ENCODE measurements at places on chromosomes 7 and 10. TPM values are rescaled to one million over a fixed set of nuclear protein-coding genes. Genes with fewer than 3 reads are reported as not detected.

AKR1C4 gene
- not detected for total RNA-seq

NKX2-3 gene
- not detected for total RNA-seq

PWWP2B gene
- total RNA-seq: 7.0 TPM

RINT1 gene
- total RNA-seq: 13.3 TPM

AEBP1 gene
- 122 TPM for total RNA-seq

SOSTDC1 gene
- not detected for total RNA-seq

PILRA gene
- total RNA-seq: 0.82 TPM

IDI2 gene
- not detected for total RNA-seq

NAT16 gene
- not detected for total RNA-seq

ABCC2 gene
- total RNA-seq: 0.15 TPM

GNGT1 gene
- total RNA-seq: not detected

MET gene
- 16.9 TPM for total RNA-seq

ATOH7 gene
- not detected for total RNA-seq

MUC12 gene
- total RNA-seq: not detected

TFPI2 gene
- total RNA-seq: 166 TPM

GDF2 gene
- not detected for total RNA-seq

CALHM3 gene
- total RNA-seq: not detected

GRM3 gene
- not detected for total RNA-seq

PTER gene
- 12.1 TPM for total RNA-seq

AZGP1 gene
- total RNA-seq: 0.30 TPM

PRF1 gene
- total RNA-seq: not detected

PLA2G12B gene
- not detected for total RNA-seq

MYOZ1 gene
- total RNA-seq: not detected

MYOF gene
- total RNA-seq: 191 TPM

SSC4D gene
- 0.68 TPM for total RNA-seq

BET1 gene
- total RNA-seq: 22.5 TPM

EGR2 gene
- total RNA-seq: 0.15 TPM

NPFFR1 gene
- total RNA-seq: not detected

CPN1 gene
- total RNA-seq: not detected

RARRES2 gene
- 15.2 TPM for total RNA-seq

AKR1C1 gene
- 139 TPM for total RNA-seq

LIPN gene
- total RNA-seq: not detected

AMZ1 gene
- total RNA-seq: 0.70 TPM

GJD4 gene
- not detected for total RNA-seq

HMX2 gene
- not detected for total RNA-seq

EIF5AL1 gene
- 0.35 TPM for total RNA-seq

NKX6-2 gene
- total RNA-seq: not detected

OPN1SW gene
- total RNA-seq: not detected

TMEM196 gene
- not detected for total RNA-seq

PNLIPRP1 gene
- total RNA-seq: not detected

LFNG gene
- 2.1 TPM for total RNA-seq

NANOS1 gene
- 0.12 TPM for total RNA-seq

VSTM4 gene
- total RNA-seq: 0.23 TPM

WEE2 gene
- total RNA-seq: not detected

HOXA3 gene
- total RNA-seq: not detected

GARIN1A gene
- 0.53 TPM for total RNA-seq

CREM gene
- 21.6 TPM for total RNA-seq

COL17A1 gene
- total RNA-seq: 0.23 TPM

PLCE1 gene
- 1.3 TPM for total RNA-seq

IKZF1 gene
- not detected for total RNA-seq

VWC2 gene
- not detected for total RNA-seq

LIPA gene
- 35.4 TPM for total RNA-seq

PTEN gene
- total RNA-seq: 235 TPM

CPED1 gene
- total RNA-seq: 32.2 TPM

SPDYE8 gene
- not detected for total RNA-seq

ADARB2 gene
- not detected for total RNA-seq

Measured in smooth muscle cell of the coronary artery (primary cell).